Testis (tissue), 5 donors: ENCODE measurements at places on chromosomes 3 and 15. TPM values are rescaled to one million over a fixed set of nuclear protein-coding genes. Genes with fewer than 3 reads are reported as not detected.

DNA sequence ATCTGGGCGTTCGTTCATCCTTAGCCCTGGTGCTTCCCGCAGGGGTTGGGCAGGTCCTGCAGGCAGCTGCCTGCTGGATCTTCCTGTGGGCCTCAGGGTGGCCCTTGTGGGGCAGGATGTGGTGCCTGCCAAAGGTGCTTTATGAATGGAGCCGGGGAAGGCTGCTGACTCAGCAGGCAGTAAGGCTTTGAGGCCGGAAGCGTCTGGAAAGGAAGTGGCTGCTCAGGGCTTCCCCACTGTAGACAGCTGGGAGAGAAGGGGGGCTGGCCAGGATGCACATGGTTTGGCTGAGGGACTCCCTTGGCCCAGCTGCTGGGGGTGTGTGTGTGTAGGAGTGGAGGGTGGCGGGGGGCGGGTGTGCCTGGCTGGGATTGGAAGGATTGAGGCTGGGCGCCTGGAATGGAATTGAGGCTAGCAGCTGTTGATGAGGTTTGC, 12.9 kb downstream of the CD276 start:
- DNase-seq, result peak; percentile 87
- no peak overlapping the region for H3K4me3 ChIP-seq
- no peaks in the 10 kb centered on the region for H3K27me3 ChIP-seq

The DOCK3 gene
- total RNA-seq, result 11.7 TPM

GRCh38 chr3:55818485-55818884, 331.4 kb upstream of the WNT5A start:
- no peaks in the 10 kb centered on the region for H3K27me3 ChIP-seq
- no peak overlapping the region for H3K4me3 ChIP-seq
- no peak overlapping the region for H3K27ac ChIP-seq
- H3K36me3 ChIP-seq, result no peaks in the 10 kb centered on the region
- DNase-seq, result no peak

The PARP15 gene
- 3.7 TPM for total RNA-seq

DNA sequence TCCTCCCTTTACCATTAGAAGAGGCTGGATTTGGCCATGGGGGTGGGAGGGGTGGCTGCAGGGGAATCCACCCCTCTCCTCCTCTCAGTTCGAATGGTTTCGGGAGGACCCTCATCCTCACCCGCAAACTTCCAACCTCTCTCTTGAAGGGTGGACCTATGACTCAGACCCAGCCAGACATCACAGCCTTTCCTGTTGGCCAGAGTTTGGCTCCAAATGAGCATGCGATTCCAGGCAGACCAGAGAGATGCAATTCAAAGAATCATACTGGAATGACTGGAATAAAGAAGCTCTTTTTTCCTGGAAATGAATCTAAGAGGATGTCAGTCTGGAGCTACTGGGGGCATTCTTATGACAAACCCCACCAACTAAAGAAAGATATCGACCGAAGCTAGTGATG, 516.7 kb upstream of the MDFIC2 start:
- H3K4me3 ChIP-seq, result no peak overlapping the region
- H3K27ac ChIP-seq, result no peak overlapping the region
- H3K4me1 ChIP-seq, result no peaks in the 10 kb centered on the region
- no peak for DNase-seq
- no peaks in the 10 kb centered on the region for H3K36me3 ChIP-seq

DNA sequence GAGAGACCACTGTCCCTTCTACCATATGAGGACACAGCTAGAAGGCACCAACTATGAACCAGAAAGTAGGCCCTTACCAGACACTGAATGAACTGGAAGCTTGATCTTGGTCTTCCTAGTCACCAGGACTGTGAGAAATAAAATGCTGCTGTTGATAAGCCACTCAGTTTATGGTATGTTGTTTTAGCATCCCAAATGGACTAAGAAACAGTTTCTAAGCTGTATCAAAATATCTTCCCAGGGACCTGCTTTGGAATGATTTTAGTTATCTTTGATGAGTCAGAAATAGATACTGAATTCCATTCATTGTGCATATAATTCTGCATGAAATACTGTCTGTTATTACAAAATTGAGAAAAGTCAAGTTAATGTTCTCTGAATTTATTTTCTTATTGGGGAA, 18.6 kb downstream of the WDR76 start:
- no peak overlapping the region for H3K4me3 ChIP-seq
- DNase-seq, result no peak
- no peaks in the 10 kb centered on the region for H3K36me3 ChIP-seq
- no peaks in the 10 kb centered on the region for H3K27me3 ChIP-seq

The LHFPL4 gene
- 2.3 TPM for total RNA-seq

DNA sequence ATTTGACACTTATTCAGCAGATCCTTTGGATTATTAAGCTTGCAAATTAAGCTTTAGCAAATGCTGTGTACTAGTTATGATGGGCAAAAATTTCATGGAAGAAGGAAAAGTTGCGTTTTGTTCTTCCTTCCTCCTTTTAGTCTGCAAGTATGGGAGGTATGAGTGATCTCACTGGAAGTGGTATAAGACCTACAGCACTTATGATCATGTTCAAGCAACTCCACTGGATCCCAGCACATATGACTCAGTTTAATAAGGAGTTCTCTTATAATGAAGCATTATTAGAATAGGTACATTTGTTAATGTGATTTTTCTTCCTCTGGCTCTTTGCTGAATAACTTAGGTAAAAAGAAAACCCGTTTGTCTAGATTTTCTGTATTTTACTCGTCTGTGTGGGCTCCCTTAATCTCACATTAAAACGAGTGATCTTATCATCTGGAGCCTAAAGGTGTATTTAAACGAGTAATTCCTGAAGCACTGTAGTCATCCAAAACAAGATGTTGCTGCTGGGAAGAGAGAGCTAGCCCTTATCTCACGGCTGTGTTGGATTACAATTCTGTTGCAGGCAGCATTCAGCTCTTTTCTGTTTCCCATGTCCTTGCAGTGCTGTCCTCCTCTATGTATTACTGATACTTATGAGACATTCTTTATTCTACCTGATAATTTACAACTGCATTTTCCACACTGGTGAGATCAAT, 264.9 kb downstream of the GBE1 start:
- no peak overlapping the region for H3K27ac ChIP-seq
- no peaks in the 10 kb centered on the region for H3K27me3 ChIP-seq
- no peaks in the 10 kb centered on the region for H3K36me3 ChIP-seq
- H3K4me1 ChIP-seq, result no peaks in the 10 kb centered on the region

DNA sequence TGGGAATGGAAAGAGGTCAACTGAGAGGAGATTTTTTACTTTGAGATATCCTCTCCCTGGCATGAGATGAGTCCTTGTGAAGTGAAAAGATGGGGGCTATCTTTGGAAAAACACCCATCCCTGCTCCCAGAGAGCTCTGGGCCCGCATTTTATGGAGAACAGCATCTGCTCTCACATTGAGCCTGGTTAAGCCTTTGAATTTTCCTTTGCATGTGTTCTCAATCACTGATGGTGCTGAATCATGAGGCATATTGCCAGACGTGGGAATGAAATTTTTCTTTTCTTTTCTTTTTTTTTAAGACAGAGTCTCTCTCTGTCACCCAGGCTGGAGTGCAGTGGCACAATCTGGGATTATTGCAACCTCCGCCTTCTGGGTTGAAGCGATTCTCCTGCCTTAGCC, 24.4 kb downstream of the TMEM45A start:
- H3K36me3 ChIP-seq, result no peaks in the 10 kb centered on the region
- H3K27me3 ChIP-seq, result no peaks in the 10 kb centered on the region
- no peak overlapping the region for H3K27ac ChIP-seq
- no peak overlapping the region for H3K4me3 ChIP-seq
- no peak for DNase-seq
- no peaks in the 10 kb centered on the region for H3K4me1 ChIP-seq

DNA sequence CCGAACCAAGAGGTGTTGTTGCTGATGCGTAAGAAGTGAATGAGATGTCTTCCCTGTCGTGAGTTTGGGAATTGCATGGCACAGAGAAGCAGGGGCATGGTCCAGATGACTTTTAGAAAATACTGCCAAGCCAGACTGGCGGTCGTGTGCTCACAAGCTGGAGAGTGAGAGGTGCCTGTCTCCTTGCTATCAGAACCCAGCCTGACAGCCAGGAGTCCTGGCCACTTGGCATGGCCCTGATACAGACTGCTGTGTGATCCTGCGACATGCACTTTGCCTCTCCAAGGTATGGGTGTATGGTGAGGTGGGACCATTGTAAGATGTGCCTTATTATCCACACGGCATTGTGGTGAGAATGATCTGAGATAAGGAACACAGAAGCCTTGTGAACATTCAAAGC, 93.0 kb downstream of the SMAD3 start:
- DNase-seq, result no peak
- H3K4me1 ChIP-seq, result no peaks in the 10 kb centered on the region
- H3K27ac ChIP-seq, result no peak overlapping the region

The SLC28A1 gene
- total RNA-seq, result 0.31 TPM

DNA sequence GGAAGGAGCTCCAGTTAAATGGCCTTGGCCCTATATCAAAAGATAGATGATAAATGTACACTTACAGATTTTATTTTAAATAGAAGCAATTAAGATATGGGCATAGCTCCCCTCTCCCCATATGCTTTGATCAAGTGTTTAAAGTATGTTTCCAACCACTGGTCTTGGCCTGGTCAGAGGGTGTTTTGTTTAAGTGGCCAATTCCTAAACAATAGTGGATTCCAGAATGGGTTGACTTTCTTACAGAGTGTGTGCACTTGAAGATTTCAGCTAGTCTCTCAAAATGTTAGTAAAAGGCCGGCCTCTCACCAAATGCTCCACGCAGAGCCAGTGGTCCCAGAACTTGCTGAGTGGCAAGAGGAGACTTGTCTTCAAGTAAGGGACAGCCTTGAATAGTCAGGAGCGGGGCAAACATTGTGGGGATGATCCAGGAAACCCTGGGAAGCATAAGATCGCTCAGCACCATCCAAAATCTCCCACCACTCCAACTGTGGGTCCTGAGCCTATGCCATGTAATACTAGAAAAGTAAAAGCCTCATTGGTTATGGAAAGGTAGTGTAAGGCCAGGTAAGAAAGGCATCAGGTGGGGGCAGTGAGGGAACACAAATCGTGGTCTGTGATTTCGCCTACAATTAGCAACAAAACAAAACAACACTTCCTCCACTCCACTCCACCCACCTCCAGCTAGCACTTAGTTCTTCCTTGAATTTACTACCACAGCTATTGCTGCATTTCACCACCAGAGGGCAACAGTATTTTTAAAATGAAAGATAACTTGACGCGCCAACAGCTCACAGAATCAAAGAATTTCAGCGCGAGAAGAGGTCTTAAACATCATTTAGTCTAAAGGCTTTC, 4.8 kb downstream of the RARRES1 start:
- no peaks in the 10 kb centered on the region for H3K27me3 ChIP-seq
- no peak overlapping the region for H3K4me3 ChIP-seq
- H3K36me3 ChIP-seq, result no peaks in the 10 kb centered on the region
- no peak overlapping the region for H3K27ac ChIP-seq
- peak; percentile 77 for DNase-seq

The DPPA4 gene
- 14.6 TPM for total RNA-seq

DNA sequence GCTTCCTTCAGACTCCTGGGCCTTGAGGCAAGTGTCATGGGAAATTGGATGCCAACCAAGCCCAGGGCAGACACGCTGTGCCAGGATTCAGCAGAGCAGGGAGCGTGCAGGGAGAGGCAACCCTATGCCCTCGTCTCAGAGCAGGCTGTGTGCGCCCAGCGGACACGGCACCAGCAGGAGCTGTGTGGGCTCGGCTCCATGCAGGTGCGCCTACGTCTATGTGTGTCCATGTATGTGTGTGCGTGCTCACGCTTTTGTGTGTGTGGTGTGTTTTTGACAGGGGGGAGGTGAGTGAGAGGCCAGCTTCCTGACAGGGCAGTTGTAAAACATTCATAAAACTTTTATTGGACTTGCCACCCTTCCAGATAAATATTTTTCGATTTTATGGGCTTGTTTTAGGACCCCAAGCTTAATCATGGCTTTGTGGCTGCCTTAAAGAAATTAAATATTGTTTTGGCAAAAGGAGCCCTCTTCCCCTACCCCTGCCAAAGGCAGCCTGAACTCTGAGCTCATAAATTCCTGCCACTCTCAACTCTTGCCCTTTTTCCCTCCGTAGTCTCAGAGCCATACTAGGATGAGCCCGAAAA, 84.4 kb downstream of the DNAJB8 start:
- no peak overlapping the region for H3K27ac ChIP-seq
- peak; percentile 50 for DNase-seq
- no peaks in the 10 kb centered on the region for H3K36me3 ChIP-seq
- no peaks in the 10 kb centered on the region for H3K27me3 ChIP-seq
- no peak overlapping the region for H3K4me3 ChIP-seq

GRCh38 chr15:75019916-75020315, 3.5 kb upstream of the PPCDC start:
- peaks cover 5% of the 10 kb centered on the region for H3K4me1 ChIP-seq
- no peak overlapping the region for H3K27ac ChIP-seq
- no peaks in the 10 kb centered on the region for H3K27me3 ChIP-seq
- no peak overlapping the region for H3K4me3 ChIP-seq
- no peak for DNase-seq

The EPHB3 gene
- 2.3 TPM for total RNA-seq

The CYP19A1 gene
- total RNA-seq, result 3.3 TPM

DNA sequence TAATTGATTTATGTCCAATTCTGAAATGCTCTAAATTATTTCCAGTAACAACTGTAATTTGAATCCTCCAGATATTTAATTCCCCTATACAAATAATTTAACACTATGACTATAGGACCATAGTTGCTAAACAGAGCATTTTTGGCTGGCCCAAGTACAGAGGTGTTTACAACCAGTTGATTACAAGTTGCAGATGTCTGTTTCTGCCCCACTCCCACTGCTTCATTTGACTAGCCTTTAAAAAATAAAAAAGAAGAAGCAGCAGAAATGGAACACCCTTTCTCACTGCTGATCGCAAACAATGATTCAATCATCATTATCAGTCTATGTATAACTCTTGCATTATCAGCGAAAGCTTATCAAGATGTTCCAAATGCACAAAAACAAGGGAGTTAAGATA, 54.6 kb downstream of the SENP7 start:
- no peak overlapping the region for H3K27ac ChIP-seq
- H3K36me3 ChIP-seq, result no peaks in the 10 kb centered on the region
- H3K27me3 ChIP-seq, result no peaks in the 10 kb centered on the region
- no peak overlapping the region for H3K4me3 ChIP-seq
- H3K4me1 ChIP-seq, result no peaks in the 10 kb centered on the region
- no peak for DNase-seq

DNA sequence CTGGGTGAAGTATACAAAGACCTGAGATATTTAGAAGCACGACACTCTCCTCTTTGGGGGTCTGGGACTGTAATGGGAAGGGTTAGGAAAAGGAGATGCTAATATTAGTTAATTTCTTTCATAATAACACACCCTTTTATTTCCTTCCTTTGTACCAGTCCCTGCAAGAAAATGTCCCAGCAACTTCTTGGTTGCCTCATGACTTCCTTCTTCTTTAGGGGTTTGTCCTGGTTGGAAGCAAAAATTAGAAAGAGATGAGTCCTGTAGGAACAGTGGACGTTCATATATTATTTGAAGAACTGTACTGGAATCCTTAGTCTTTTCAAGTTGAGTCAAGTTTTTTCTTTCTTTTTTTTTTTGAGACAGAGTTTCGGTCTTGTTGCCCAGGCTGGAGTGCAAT, 227.8 kb upstream of the TBL1XR1 start:
- no peak overlapping the region for H3K27ac ChIP-seq
- no peaks in the 10 kb centered on the region for H3K36me3 ChIP-seq
- H3K27me3 ChIP-seq, result no peaks in the 10 kb centered on the region
- DNase-seq, result no peak
